ENCODE measurements at places on chromosomes 7 and 10.

- peak; percentile 55 for DNase-seq
These were observed 52.4 kb upstream of the GTF2IRD1 start for GRCh38 chr7:74401137-74401859.

DNA sequence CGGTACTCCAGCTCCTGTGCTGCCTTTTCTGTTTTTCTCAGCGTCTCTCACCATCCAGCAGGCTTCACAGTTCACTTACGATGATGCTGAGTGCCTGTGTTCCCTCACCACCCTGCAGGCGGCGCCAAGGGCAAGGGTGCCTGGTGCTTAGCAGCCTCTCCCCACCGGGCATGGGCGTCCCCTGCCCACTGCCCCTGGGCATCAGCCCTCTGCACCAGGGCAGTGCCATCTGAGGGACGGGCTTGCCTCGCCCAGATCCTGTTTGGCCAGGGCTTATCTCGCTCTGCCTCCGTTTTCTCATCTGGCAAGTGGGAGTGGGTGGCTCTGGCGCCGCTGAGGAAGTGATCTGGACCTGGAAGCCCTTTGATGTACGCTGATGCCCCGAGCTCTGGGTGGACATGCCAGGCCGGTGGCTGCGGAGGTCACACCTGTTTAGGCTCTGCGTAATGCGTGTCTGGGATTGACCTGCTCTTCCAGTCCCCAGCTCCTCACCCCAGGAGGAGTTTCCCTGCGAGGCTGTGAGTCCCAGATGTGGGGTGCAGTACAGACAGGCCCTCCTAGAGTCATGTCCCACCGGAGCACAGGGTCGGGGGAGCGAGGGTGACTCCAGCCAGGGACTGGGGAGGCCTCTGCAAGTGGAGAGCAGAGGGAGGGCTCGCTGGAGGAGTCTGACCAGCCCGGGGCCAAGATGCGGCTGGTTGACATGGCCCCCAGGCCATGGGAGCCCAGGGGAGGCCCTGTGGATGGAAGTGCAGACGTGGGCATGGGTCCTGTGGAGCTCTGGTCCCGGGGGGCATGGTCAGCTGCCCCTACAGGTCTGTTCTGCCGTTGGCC is 11.8 kb downstream of the TTYH3 start:
- DNase-seq: no peak

DNA sequence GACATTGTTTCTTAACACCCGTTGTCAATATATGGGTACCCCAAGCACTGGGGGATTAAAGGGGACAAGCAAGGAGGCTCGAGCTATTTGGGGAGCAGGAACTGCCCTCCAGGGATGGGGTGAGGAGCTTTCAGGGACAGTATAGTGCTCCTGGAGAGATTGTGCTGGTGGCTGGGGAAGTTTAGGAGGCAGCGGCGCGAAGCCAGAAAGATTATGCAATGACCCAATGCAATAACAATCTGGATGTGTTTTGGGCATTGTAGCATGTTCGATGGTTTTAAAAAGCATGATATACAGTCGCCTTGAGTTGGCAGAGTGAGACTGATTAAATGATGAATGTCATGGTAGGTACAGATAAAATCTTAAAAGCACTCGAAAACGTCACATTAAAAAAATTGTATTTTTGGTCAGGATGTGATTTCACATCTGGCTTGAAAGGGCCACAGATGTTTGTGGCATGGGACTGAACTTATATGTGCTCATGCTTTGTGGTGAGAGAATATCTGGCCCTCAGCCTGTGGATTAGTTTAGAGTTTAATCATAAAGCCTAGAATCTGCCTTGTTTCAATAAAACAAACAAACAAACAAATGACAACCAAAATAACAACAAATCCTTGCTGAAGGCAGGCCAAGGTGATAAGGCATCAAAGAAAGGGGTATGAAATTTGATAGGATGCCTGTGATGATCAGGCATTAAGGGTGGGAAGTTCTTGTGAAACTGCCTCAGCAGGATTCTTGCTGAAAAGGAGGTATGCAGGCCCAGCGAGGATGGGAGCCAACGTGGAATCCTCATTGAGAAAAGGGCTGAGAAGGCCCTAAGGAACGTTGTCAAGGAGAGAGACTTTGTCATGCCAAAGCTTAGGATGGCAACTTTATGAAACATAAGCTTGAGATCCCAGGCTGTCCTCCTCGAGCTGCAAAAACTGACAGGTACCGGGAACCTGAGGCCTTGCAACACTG is 417.1 kb upstream of the KLF6 start:
- DNase-seq: peak; percentile 21

- no peak for DNase-seq
These were observed 9.2 kb downstream of the NUP42 start for GRCh38 chr7:23191022-23191421.

DNA sequence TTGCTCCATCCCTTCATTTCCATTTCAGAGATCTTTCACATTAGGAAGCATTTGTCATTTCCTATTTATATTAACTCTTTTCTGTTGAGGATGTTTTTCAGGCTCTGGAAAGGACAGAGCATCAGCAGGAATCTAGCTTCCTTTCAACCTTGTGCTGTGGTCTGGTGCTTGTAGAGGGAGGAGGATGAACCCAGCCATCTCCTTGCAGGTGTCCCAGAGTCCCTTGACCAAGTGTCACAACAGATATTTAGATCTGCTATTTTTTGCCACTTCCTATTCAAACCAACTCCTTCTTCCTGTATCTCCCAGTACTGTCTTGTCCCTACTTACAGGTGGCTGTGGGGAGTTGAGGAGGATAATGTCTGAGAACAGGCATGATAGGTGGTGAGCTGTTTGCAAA is 742.8 kb downstream of the GRID1 start:
- DNase-seq: no peak

DNA sequence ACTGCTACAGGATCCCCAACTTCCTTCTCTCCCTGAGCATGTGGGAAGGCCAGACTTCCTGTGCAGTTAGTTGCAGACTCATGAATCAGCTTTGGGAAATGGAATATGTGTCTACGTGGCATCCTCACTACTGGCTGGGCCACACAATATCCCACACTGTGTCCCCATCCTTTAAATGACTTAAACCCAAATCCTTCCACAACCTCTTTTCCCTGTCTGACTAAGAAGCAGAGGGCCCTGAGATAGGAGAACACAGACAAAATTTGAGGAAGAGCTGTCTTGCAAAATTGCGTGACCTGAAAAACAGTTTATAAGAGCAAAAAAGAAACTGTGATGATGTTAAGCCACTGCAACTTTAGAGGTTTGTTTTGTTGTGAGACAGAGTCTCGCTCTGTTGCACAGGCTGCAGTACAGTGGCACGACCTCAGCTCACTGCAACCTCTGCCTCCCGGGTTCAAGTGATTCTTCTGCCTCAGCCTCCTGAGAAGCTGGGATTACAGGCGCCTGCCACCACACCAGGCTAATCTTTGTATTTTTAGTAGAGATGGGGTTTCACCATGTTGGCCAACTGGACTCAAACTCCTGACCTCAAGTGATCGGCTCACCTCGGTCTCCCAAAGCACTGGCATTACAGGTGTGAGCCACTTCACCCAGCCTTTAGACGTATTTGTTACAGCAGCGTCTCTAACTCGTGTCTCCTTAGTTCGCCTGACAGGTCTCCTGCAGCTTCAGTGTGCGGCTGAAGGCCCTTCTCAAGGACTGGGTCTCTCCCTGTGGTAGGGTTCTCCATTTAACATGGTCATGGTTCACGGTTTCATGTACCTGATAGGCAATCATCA is 46.9 kb upstream of the SFMBT2 start:
- DNase-seq: no peak

- DNase-seq: no peak
These were observed 521.4 kb upstream of the GHITM start for GRCh38 chr10:83617692-83618545.

- no peak for DNase-seq
These were observed 18.8 kb downstream of the PTTG1IP2 start for GRCh38 chr7:90488220-90488619.

GRCh38 chr7:159139639-159140038 is 5.0 kb downstream of the VIPR2 start:
- no peak for DNase-seq

DNA sequence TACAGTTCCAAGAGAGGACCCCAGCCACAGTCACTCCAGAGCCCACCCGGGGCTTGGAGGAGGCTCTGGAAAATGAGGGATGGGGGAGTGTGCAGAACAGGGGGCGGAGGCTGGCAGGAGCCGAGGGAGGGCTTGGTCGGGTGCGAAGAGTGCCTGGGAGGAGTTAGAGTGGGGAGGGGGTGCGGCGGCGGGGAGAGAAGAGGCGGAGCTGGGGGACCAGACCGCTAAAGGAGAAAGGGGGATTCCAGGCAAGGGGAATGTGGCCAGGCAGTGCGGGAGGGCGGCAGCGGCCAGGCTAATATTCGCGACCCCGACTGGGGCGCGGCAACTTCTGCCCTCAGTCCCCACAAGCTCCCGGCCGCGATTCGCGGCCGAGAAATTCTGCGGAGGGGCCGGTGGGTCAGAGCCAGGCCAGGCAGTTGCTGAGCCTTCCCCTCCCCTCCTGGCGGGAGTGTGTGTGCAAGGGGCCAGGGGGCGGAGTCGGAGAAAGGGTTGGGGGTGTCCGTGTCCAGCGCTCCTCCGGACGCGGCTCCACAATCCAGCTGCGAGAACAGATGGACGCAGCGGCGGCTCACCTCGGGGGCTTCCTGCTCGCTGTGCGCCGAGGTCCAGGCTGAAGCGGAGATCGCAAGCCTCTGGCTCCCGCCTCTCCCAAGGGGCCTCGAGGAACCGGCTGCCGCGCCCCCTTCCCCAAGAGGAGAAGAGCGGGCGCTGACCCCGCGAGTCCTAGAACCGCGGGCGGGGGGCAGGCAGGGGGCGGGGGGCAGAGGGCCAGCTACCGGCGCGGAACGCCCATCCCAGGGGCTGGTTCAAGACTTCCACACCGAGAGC is 612 bp upstream of the SLC18A3 start:
- no peak for DNase-seq

GRCh38 chr10:3539696-3540383 is 245.2 kb downstream of the KLF6 start:
- DNase-seq: no peak

DNA sequence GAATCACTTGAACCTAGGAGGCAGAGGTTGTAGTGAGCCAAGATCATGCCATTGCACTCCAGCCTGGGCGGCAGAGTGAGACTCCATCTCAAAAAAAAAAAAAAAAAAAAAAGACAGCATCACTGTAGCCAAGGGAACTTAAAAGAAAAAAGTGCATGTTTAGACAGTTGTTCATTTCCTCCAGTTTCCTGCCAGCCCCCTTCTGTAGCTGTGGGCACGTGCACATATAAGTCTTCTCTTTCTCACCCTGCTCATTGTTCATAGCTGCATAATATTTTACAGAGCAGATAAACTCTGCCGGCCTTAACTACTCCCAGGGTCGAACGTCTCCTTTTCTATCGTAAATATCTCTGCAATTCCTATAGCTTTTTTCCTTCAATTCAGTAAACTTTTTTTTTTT is 132.6 kb downstream of the LHPP start:
- no peak for DNase-seq

Data from left lung (tissue), 14 donors.